Gastroesophageal sphincter (tissue), 4 donors: ENCODE measurements at places on chromosomes 16 and 17.

GRCh38 chr16:81861503-81861902 lies 82.4 kb downstream of the PLCG2 start:
- peak; percentile 41 for ATAC-seq

- ATAC-seq, result peak; percentile 17
Measured at GRCh38 chr17:21213638-21214014, 335 bp downstream of the TMEM11 start.

GRCh38 chr17:61532826-61533225 lies 58.2 kb downstream of the NACA2 start:
- no peak for ATAC-seq

DNA sequence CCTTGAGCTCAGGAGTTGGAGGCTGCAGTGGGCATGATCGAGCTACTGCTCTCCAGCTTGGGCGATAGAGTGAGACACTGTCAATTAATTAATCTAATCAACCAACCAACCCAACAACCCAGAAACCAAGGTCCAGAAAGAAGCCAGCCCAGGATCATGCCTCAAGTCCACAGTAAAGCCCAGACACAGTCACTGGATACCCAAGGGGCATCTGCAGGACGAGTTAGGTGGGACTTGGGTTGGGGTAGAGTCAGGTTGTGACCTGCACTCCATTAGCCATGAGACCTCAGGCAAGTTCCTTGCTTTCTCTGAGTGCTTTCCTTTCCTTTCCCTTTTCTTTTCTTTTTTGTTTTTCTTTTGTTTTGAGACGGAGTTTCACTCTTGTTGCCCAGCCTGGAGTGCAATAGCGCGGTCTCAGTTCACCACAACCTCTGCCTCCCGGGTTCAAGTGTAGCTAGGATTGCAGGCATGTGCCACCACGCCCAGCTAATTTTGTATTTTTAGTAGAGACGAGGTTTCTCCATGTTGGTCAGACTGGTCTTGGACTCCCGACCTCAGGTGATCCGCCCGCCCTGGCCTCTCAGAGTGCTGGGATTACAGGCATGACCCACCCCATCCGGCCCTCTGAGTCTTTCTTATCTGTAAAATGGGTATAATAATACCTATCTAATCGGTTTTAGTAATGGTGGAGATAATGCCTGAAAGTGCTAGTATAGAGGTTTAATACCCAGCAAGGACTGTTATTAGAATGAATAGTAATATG lies 3.5 kb upstream of the HSD17B1 start:
- no peak for ATAC-seq

DNA sequence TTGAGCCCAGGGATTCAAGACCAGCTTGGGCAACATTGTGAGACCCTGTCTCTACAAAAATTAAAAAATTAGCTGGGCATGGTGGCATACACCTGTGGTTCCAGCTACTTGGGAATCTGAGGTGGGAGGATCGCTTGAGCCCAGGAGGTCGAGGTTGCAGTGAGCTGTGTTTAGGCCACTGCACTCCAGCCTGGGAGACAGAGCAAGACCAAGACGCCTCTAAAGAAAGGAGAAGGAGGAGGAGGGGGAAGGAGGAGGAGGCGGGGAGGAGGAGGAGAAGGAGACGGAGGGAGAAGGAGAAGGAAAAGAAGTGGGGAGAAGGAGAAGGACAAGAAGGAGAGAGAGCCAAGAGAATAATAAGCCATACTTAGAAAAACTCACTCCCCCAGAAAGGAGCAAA lies 35.9 kb downstream of the STXBP4 start:
- no peak for ATAC-seq

GRCh38 chr17:73562896-73563295 lies 81.3 kb downstream of the SDK2 start:
- no peak for ATAC-seq

DNA sequence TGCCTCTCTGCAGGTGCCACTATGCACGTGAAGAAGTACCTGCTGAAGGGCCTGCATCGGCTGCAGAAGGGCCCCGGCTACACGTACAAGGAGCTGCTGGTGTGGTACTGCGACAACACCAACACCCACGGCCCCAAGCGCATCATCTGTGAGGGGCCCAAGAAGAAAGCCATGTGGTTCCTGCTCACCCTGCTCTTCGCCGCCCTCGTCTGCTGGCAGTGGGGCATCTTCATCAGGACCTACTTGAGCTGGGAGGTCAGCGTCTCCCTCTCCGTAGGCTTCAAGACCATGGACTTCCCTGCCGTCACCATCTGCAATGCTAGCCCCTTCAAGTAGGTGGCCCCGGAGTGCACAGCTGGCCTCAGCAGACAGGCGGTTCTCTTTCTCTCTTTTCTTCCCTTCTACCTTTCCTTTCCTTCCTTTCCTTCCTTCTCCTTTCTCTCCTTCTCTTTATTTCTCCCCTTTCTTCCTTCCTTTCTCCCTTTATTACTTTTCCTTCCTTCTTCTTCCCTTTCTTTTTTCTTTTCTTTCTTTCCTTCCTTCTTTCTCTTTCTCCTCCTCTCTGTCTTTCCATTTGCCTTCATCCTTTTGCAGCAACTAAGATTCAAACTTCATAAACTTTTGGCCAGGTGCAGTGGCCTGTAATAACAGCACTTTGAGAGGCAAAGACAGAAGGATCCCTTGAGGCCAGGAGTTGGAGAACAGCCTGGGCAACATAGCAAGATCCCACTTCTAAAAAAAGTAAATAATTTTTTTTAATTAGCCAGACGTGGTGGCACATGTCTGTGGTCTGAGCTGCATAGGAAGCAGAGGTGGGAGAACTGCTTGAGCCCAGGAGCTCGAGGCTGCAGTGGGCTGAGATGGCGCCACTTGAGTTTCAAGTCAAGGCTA lies 46.7 kb downstream of the SCNN1B start:
- no peak for ATAC-seq

- ATAC-seq, result no peak
Measured at GRCh38 chr16:84485255-84486010, 19.0 kb downstream of the MEAK7 start.

DNA sequence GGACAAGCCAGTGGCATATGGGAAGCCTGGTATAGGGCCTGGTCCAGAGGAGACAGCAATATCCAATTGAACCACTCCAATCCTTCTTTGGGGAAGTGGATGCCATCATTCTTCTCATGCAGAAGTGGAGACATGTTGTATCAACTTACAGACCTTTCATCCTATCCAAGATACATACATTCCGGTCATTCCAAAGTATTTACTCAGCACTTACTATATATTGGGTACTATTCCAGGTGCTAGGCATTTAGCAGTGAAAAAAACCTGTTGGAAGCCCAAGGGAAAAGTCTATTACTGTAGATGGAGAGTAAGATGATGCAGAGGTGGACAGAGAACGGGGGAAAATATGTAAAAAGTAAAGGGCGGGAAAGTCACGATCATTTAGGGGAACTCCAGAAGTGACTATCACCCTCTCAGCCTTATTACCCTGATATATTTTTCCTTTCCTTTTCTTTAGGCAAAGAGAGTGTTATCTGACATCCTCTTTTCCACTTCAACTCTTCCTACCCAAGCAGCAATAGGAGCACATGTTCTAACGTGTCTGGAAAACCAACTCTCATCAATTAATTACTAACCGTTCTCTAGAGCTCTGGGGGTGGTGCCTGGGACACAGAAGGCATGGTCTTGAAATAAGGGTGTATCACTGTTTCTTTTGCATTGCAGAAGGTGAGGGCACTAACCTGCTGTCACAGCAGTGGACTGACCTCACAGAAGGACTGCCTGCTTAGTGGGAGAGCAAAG lies 210.1 kb upstream of the MAF start:
- ATAC-seq, result no peak

DNA sequence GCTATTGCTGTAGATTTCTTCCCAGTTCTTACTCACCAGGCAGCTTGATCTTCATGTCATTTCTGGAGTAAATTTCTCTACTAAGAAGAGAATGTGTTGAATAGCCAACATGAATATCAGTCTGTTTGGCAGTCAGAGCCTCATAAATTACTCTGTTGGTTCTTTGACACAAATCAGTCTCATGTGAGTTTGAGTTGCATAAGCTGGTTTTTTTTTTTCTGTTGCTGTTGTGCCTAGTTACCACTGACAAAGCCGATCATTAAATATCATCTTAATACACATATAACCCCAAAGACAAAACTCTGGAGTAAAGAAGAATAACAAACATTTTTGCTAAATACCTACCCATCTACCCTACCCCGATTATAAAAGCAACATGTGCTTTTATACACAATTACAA lies 240.5 kb upstream of the KCNJ16 start:
- ATAC-seq, result no peak

DNA sequence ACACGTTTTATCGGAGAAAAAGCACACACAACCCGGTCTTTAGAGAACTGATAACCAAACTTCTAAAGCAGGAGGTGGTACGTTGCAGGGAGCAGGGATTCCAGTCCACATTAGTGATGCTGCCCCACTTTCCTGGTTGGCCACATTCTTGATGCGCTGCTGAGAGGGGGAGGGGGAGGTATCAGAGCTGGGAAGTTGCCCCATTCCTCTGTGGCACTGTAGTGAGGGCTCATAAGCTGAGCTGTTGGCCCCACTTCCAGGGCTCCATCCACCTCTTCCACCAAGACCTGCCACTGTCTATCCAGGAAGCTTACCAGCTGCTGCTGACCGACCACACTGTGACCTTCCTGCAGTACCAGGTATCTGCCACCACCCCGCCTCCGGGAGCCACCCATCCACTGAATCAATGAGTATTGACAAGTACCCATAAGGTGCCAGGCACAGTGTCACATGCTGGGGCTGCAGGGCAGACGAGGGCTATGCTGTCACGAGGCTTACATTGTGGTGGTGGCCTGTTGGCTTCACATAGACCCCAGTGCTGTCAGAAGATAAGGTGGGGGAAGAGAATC lies 1.1 kb downstream of the TSEN54 start:
- ATAC-seq, result no peak

GRCh38 chr16:77564791-77565390 lies 130.1 kb upstream of the ADAMTS18 start:
- no peak for ATAC-seq

GRCh38 chr16:16933861-16934260 lies 536.9 kb downstream of the XYLT1 start:
- no peak for ATAC-seq

DNA sequence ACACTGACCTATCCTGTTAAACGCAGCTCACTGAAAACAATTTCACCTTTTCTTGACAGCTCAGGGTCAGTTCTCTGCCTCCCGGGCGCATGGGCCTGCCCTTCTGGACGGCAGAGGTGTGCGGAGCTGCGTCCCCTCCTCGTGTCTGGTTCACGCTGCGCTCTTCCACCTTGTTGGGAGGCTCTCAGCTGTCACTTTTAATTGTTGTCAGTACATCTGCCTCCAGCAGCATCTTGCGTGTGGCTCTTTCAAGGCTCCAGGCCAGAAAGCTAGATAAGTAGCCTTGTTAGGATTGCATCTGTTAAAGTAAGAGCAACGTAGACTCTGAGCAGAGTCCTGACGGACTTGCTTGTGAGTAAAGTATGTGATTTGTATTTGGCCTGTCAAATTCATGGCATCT lies 59.4 kb downstream of the MGAT5B start:
- ATAC-seq, result no peak
